ENCODE measurements at places on chromosomes 3 and 15. TPM values are rescaled to one million over a fixed set of nuclear protein-coding genes. Genes with fewer than 3 reads are reported as not detected.

DNA sequence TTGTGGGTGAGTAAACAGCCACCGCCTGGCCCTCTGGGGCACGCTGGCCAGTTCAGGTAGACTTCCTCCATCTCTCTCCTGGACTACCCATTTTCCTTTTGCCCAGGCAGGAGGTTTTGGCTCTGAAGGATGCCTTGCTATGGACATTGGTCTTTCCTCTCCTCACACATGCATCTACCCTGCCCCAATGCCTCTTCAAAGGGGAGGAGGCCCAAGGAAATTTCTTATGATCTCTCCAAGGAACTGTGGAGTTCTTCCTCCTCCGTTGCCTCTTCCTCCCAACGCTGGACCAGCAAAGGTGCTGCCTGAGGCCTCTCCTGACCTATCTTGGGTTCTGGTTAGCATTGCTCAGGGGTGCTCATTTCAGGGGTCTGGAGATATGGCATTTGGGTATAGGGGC, 33.5 kb downstream of the POMGNT2 start:
- no peak for DNase-seq

- DNase-seq: no peak
These were observed 1.7 kb upstream of the HES1 start for GRCh38 chr3:194134231-194134756.

GRCh38 chr3:155743606-155744005, 1.3 kb downstream of the PLCH1 start:
- no peak for DNase-seq

DNA sequence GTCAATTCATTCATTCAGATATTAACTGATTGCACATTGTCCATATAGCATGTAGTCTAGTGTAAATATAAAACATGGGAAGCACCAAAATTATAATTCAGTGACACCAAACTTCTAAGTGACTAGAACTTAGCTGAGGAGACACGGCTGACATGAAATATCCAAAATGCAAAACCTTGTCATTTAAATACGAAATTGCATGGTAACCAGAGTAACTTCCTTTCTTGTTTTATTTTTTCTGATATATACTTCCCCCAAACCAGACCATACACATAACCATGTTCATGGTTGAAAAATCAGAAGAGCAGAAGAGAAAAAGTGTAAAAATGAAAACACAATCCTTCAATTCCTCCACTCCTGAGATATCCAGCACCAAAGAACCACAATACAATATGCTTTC, 38.0 kb downstream of the CBLB start:
- DNase-seq: no peak

GRCh38 chr3:32951410-32951811, at the start of gene CCR4:
TSS of gene CCR4 (plus strand) at chr3:32951644. CDS start at chr3:32953423, 1,779 bp downstream.
- DNase-seq: no peak

- DNase-seq: peak; percentile 20
These were observed 21.9 kb downstream of the KLHL6 start for GRCh38 chr3:183533412-183534132.

GRCh38 chr3:169227911-169228310, 435.6 kb downstream of the MECOM start:
- no peak for DNase-seq

- DNase-seq: no peak
These were observed 9.5 kb downstream of the COPS2 start for GRCh38 chr15:49145651-49146609.

DNA sequence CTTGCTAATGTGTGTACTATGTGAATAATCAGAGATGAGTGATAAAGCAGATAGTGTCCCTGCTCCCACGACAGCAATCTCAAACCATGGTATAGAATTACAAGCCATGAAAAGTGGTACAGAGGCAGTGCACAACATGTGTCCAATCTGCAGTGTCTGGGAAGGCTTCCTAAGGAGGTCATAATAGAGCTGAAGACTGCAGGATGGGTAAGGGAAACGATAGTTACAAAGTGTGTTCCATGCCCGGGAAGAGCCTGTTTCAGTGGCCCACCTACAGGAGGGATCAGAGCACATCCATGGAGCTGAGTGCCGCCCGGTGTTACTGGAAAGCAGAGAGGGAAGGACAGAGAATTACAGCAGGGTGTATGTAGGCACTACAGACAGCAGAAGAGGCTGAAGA, 48.9 kb downstream of the PAK2 start:
- no peak for DNase-seq

GRCh38 chr3:48130321-48130904, 57.8 kb downstream of the CDC25A start:
- peak; percentile 88 for DNase-seq

DNA sequence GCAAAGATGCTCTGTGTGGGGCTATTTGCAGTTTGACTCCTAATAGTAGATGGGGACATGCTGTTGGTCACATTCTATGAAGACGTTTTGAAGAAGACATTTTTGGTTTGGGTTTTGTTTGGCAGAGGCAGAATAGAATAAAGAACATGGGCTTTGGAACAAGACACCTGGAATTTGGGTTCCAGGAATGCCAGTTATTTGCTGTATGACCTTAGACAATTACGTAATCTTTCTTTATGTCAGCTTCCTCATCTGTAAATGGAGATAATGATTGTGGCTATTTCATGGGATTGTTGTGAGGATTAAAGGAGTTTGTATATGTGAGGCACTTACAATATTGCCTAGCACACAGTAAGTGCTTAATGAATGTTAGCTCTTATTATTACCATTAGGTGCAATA, 91.6 kb downstream of the MESD start:
- no peak for DNase-seq

GRCh38 chr3:7657214-7658112, 796.5 kb downstream of the GRM7 start:
- no peak for DNase-seq

DNA sequence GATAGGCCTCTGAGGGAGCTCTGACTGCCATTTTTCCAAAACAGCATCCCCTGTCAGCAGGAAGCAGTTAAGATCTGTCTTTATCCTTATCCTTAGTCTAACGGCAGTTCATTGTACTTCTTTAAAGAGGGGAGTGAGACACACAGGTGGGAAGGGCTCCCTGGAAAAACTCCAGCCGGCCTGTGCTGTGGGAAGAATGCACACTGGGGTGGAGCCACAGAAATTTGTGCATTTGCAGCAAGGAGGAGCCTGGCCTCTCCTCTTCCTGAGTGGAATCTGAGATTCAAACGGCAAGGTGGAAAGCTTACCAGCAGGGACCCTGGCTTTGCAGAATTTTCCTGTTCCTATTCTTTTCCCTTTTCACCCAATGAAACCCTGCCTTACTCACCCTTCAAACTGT, 1209.4 kb downstream of the ROBO2 start:
- no peak for DNase-seq

- peak; percentile 78 for DNase-seq
These were observed 7.5 kb upstream of the PGPEP1L start for GRCh38 chr15:99014803-99015697.

GRCh38 chr15:68987676-68988075, 26.8 kb upstream of the NOX5 start:
- no peak for DNase-seq

- no peak for DNase-seq
These were observed 109.0 kb upstream of the UNC13C start for GRCh38 chr15:53869044-53869805.

DNA sequence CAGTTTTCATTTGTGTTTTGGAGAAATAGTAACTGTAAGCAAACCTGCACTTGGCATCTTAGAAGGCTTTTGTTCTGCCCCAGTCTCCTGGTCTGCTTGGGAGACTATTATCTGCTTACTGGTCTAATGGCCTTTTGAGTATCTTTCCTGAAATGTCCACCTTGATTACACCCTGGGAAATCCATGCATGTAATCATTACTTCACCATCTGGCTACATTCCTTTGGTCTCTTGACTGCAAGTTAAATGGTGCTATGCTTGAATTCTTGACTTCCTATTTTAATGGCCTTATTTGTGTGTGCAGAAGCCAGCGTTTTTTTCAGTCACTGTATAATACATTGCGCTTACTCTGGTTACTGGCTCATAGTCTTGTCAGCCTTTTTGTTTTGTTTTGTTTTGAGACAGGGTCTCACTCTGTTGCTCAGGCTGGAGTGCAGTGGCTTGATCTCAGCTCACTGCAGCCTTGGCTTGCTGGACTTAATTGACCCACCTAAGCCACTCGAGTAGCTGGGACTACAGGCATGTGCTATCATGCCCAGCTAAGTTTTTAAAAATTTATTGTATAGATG, 30.0 kb downstream of the CHD2 start:
- no peak for DNase-seq

DNA sequence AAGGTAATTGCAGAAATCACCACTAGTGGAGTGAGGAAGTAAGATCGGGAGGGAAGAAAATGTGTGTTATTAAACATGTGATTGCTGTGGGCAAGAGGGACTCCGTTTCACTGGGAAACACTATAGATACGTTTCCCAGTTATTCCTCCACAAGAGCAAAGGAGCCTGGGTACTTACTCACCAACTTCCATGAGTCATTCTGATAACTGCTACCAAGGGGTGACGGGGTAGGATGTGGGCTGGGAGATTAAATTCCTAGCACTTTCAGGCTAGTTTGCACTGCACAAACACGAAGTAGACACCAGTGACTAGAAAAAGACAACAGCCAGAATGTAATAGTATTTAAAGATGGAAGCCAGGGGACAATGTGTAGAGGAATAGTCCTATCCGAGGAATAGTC, 812.9 kb upstream of the CFAP20DC start:
- no peak for DNase-seq

DNA sequence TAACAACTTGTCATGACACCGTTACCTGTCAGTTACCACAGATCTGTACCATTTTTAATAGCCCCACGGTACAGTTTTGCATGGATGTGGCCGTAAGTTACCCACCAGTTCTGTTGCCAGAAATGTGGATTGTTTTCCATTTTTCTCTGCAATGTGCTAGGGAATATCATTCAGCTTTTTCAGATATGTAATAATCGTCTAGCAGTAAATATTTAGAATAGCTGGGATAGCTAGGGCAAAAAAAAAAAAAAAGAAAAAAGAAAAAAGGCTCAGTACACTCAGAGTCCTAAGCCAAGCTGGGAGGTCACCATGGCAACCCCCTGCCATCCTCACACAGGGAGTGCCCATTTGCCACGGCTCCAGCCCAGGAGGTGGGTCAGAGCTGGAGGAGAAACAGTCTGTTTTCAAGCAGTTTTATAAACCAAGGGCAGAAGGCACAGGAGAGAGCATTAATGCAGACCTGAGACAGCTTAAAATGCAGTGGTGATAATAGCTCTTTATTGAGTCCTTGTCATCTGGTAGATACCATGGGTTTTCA, 25.2 kb downstream of the PAQR5 start:
- DNase-seq: no peak

- DNase-seq: no peak
These were observed 80.7 kb downstream of the ABI3BP start for GRCh38 chr3:100912571-100912970.

DNA sequence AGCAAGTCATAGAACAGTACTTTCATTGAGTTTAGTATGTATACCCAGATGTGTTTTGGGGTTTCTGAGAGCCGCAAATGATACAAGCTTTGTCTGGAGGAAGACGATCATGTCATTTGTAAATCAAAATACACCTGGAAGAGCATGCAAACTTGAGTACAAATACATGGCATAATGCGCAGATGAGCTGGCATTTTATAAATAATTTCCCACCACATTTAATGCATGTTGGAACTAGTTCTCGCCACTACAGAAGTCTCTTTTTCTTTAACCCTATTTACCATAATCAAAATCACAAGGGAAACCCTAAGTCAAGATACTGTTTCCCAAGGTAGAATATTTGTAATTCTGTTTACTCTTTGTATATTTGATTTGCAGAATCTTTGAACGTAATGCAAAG, 318.6 kb downstream of the EPHA3 start:
- no peak for DNase-seq

DNA sequence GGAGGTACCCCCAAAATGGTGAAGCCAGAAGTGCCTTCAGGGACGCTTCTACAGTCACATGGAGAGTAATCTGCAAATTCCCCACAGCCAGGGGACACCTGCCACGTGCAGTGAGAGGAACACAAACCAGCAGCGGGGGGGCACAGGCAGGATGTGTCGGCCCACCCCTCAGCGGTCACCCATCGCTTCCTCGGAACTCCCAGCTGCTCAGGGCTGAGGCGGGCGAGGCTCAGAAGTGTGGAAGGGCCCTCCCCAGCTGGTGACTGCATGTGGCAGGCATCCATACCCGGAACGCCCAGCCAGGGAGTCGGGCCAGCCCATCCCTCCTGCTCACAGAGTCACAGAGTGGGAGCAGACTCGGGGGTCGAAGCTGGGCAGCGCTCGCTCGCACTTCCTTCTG, 63.7 kb downstream of the SLC12A8 start:
- DNase-seq: no peak

DNA sequence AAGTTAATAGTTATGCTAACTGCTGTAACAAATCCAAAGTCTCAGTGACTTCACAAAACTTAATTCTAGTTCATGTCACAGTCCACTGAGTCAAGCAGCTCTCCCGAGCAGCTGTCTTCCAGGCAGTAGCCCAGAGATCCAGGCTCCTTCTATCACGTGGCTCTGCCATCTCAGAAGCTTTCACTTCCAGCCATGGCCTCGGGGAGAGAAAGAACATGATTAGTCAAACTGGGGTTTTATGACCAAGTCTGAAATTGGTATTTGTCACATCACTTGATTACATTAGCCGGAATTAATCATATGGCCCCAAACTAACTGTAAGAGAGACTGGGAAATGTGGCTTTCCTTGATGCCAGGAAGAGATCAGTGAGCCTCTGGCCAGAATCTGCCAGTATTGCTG, 70.2 kb upstream of the DGKG start:
- no peak for DNase-seq

DNA sequence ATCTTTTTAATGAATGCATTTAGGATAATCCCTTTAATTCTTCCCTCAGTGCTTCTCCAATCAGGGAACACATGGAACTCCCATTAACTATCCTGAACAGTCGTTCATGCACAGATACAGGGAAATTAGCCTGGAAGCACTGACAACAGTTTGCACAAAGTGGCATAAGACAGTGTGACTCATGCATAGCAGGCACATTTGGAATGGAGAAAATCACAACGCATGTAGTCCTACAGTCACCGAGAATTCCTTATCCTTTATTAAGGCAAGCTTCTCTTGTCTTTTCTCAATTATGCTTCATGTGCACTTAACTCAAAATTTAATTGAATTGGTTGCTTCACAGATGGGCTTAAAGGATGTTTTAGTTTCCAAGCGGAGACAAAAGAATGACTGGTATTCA, 155.0 kb upstream of the CRBN start:
- no peak for DNase-seq

- no peak for DNase-seq
These were observed 42.3 kb downstream of the RAB27A start for GRCh38 chr15:55247311-55247710.

Gene ABTB1
- 17.9 TPM for polyA plus RNA-seq

Gene SLC12A6
- polyA plus RNA-seq: 35.1 TPM

Gene RASA2
- 30.2 TPM for polyA plus RNA-seq

Gene GNAI2
- 181 TPM for polyA plus RNA-seq

Gene GOLGA6D
- polyA plus RNA-seq: 0.57 TPM

Gene ZIC1
- 0.08 TPM for polyA plus RNA-seq

Gene LINGO1
- 12.8 TPM for polyA plus RNA-seq

Gene OSTN
- 8.1 TPM for polyA plus RNA-seq

Gene PLSCR2
- polyA plus RNA-seq: 1.0 TPM

Gene MB21D2
- 16.0 TPM for polyA plus RNA-seq

Gene GPR160
- polyA plus RNA-seq: 26.2 TPM

Gene GOLGA6A
- 0.27 TPM for polyA plus RNA-seq

Gene SLC9C1
- 1.2 TPM for polyA plus RNA-seq

Gene MNS1
- 35.2 TPM for polyA plus RNA-seq

Measured in left kidney (tissue), 8 donors.